Uterus (tissue), 4 donors: ENCODE measurements at places on chromosomes 6 and 20. TPM values are rescaled to one million over a fixed set of nuclear protein-coding genes. Genes with fewer than 3 reads are reported as not detected.

GRCh38 chr6:20876036-20876435, 341.8 kb downstream of the CDKAL1 start:
- H3K36me3 ChIP-seq = no peaks in the 10 kb centered on the region
- no peaks in the 10 kb centered on the region for H3K27me3 ChIP-seq
- H3K27ac ChIP-seq = no peak overlapping the region
- peaks cover 4% of the 10 kb centered on the region for H3K4me1 ChIP-seq
- no peak for DNase-seq

DNA sequence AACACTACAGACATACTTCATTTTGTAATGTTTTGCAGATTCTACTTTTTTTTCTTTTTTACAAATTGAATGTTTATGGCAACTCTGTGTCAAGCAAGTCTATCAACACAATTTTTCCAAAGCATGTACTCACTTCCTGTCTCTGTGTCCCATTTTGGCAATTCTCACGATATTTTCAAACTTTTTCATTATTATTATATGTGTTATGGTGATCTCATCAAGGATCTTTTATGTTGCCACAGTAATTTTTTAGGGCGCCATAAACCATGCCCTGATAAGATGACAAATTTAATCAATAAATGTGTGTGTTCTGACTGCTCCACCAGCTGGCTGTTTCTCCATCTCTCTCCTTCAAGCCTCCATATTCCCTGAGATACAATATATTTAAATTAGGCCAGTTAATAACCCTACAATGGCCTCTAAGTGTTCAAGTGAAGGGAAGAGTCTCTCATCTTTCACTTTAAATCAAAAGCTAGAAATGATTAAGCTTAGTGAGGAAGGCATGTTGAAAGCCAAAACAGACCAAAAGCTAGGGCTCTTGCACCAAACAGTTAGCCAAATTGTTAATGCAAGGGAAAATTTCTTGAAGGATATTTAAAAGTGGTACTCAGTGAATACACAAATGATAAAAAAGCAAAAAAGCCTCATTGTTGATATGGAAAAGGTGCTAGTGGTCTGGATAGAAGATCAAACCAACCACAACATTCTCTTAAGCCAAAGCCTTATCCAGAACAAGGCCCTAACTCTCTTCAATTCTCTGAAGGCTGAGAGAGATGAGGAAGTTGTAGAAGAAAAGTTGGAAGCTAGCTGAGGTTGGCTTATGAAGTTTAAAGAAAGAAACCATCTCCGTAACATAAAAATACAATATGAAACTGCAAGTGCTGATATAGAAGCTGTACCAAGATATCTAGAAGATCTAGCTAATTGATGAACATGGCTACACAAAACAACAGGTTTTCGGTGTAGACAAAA, 194.4 kb upstream of the TAB2 start:
- no peak overlapping the region for H3K27ac ChIP-seq
- no peaks in the 10 kb centered on the region for H3K27me3 ChIP-seq
- DNase-seq = no peak
- H3K36me3 ChIP-seq = no peaks in the 10 kb centered on the region
- no peak overlapping the region for H3K4me3 ChIP-seq
- no peaks in the 10 kb centered on the region for H3K4me1 ChIP-seq

GRCh38 chr6:169868458-169868857, 117.0 kb downstream of the ERMARD start:
- no peak overlapping the region for H3K4me3 ChIP-seq
- H3K27me3 ChIP-seq = no peaks in the 10 kb centered on the region
- H3K36me3 ChIP-seq = no peaks in the 10 kb centered on the region

- H3K27me3 ChIP-seq = peaks cover 24% of the 10 kb centered on the region
- H3K4me3 ChIP-seq = peak overlapping the region; percentile 12
- no peak overlapping the region for H3K27ac ChIP-seq
- DNase-seq = no peak
- H3K4me1 ChIP-seq = no peaks in the 10 kb centered on the region
- no peaks in the 10 kb centered on the region for H3K36me3 ChIP-seq
Observed at GRCh38 chr6:170295510-170296422, 4.9 kb upstream of the DLL1 start.

Gene IMPG1
- total RNA-seq = not detected

Gene DSN1
- total RNA-seq = 1.0 TPM
